Amniotic stem cell (primary cell): ENCODE measurements at places on chromosomes 1 and 21.
A peak's percentile ranks its signal among the peaks of the same experiment; 100 is the strongest.

GRCh38 chr1:51058858-51059257, 43.2 kb upstream of the C1orf185 start:
- DNase-seq, result no peak

DNA sequence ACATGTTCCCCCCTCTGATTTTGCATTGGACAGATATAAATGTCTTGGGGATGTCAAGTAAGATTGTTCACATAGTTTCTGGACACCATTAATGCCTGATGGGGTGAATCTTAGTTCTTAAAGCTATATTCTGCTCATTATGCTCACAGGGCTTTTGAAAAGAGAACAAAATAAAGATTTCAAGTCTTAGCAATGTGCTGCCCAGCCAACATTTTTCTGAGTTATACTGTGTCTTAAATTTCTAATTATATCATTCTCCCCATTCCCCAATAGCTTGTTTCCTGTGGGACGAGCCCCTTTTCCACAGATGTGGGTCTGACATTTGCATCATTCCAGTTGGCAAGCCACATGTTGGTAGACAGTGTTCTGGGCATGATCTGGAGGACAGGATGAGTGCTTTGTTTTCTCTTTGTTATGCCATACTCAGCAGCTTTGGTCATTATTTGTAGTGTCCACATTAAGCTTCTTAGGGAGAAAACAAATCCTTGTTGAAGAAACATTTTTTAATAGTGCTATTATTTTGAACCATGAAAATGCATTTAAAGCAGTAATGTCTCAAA, 32.8 kb downstream of the MTARC1 start:
- DNase-seq, result no peak

DNA sequence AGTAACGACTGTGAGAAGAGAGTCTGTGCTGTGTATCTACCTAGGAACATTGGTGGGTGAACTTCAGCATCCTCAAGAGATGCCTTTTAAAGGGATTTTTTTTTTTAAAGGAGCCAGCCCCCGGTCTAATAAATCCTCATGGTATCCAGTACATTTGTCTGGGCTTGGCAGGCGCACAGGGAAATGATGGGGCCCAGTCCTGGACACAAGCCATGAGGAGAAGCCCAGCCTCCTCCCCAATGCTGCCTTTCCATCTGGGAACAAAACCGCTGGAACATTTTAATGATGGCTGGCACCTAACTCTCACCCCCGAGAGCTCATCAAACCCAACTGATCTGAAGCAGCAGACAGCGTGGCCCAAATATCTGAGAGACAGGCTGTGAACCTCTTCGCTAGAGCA, 64.2 kb downstream of the ACOT7 start:
- DNase-seq, result no peak

GRCh38 chr1:40141878-40142535, 19.2 kb upstream of the RLF start:
- no peak for DNase-seq

DNA sequence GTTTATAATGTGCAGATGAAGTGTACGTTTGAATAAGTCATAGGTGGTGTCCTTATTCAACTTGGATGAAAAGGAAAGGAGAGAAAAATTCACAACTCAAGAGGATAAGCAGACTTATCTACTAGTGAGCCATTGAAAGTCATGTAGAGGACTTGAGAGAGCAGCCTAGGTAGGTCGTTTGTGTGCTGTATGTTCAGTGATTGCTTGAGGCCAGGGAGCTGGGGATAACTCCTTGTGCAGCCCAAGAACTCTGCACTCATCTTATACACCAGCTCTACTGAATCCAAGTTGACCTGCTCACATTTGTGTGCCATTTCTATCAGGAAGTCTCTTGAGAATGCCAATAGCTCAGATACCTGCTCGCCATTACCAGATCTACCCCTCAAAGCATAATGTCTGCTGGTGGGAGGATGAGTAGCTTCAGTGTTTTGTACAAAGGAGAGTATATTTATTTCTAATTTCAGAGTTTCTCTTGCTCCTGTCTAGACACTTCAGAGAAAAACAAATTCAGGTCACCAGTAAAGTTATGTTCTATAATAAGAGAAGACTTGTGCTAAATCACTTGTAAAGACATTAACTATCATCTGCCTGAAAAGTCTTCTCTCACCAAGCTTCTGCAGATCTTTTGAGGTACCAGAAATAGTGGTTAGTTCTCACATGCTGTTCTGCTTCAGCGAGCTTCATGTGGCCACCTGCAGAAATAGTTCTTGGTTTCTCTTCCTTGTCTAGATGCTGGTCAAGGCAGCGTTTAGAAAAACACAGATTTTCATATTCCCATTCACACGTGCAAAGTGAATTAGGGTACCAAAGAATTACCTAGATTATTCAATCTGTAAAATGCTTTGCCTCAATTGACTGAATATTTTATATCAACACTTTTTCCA, 10.8 kb downstream of the S1PR1 start:
- no peak for DNase-seq

DNA sequence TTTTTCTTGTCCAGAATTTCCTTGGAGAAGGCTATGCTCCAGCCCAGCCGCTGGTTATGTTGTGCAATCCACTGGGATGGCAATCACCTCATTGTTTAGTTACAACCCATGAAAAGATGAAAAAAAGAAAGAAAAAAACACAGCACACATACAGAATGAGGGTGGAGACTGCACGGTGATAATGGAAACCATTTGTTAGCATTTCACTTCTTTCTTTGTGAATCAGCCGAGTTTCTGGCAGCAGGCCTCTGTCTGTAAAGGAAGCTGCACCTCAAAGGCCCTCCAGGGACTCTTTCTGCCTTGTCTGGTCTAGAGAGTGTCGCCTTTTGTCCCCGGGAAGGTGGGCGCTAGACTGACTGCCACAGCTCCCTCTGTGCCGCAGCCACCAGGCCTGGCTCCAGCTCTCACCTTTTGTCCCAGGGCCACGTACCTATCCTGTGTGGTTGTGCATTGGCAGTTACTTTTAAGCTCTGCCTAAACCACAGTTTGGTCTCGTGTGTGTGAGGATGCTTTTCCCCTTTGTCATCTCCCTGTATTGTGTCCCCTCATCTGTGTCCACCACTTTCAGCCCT, 35.6 kb downstream of the NGF start:
- peak; percentile 72 for DNase-seq

DNA sequence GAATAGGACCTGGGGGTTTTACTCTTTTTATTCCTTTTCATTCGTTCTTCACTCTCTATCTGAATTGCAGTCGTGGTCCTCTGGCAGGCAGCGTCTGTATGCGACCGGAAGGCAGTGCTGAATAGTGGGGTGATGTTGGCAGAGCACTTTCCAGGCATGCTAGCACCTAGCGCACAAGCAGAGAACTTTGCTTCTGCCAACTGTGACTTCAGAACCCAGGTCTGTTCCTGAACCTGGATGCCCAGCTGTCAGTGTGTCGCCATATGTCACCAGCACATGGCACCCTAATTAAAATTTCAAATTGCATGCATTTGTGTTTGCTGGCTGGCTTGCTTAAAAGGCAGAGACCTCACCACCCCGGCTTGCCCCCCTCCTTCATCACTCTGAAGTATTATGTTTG, 116.2 kb downstream of the NFIA start:
- DNase-seq, result no peak

DNA sequence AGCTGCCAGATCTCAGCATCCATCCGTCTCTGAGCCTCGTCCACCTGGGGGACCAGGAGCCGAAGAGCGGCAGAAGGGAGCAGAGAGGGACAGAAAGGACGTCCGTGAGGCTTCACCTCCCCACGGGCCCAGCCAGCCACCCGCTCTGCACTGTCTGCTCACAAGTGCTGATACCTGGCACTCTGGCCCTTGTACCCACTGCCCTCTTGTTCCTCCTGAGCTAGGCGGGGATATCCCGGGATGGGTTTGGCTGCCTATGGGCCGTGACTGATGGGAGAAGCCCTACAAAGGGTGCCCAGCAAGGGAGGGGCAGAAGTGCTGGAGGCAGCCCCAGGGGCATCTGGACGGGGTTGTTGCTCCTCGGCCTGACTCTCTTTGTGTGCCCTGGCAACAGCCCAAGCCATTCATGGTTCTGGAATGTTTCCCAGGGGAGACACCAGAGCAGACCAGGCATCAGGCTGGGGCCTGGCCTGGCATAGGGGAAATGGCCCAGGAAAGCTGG, 57.6 kb downstream of the LDLRAD2 start:
- DNase-seq, result peak; percentile 87

GRCh38 chr1:7469255-7469938, 301.7 kb upstream of the VAMP3 start:
- peak; percentile 41 for DNase-seq

- DNase-seq, result no peak
Observed at GRCh38 chr1:48875552-48876329, 99.0 kb upstream of the BEND5 start.

GRCh38 chr1:201023920-201024624, 558 bp upstream of the KIF21B start:
- DNase-seq, result no peak

DNA sequence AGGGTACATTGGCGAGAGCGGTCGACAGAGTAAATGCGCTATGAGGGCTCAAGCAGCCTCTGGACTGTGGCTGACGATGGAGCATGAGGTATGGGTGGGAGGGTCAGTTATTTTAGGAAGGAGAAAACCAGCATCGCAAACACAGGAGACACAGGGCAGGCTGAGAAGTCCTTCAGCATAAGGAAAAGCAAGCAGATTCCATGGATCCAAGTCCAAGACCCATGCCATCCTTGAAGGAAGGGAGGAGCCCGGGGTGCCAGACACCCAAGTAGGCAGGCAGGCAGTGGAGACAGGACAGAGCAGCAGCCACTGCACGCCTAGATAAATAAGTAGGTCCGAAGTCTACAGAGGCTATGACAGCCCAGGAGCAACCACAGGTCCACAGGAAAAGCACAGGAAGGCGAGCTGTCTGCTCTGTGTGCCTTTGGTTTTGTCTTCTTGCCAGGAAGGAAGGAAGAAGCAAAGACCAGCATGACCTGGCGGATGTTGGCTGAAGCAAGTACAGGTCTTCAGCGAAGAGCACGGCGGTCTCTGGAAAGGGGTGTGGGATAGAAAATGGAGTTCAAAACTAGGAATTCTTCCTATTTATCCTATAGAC, 76.4 kb upstream of the SLC45A1 start:
- DNase-seq, result no peak

GRCh38 chr1:221069178-221069903, 190.1 kb downstream of the HLX start:
- no peak for DNase-seq

DNA sequence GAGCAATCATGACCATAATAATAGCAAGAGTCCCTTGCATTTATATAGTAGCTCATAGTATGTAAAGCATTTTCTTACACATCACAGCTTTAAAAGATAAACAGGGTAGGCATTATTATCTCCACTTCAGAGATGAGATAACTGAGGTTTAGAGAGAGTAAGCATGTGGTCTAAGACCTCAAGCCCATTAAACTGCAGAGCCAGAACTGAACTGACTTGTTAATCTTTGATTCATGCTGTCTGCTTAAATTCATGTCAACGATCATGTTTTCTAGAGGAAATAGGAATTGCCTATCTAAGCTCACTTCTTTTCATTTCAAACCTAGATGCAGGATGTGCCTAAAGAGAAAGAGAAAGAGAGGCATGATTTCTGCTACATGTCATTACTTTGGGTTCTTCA, 524.8 kb downstream of the PTPRC start:
- no peak for DNase-seq

- no peak for DNase-seq
Observed at GRCh38 chr1:110475362-110476027, 24.5 kb downstream of the PROK1 start.

DNA sequence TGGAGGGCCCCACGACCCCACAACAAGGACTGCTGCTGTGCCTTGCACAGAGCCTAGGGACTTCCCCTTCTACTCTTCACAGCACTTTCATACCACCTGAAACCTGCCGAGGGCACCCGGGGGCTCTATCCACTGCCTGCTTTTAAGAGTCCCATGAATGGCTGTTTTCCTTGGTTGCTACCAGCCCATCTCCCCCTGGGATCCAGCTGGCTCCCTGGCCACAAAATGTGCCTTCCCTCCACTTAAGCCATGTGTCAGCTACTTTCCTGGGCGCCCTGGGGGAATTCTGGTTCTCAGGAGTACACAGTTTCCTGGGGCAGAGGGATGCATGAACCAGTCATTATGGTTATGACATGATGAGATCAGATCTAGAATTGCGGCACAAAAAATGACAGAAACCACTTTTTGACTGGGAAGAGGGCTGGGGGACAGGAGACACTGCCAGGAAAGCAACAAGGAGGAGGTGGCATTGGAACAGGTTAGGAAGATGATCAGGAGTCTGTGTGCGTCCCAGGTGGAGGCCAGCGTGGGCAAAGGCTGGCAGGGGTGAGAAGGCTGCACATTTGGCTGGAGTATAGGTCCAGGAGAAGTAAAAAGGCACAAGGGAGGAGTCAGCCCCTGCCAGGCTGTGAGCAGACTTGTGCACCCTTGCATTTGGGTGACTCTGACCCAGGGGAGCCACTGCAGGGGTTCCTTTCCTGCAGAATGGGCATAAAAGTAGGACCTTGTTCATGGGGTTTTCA, 3.2 kb upstream of the TNFRSF8 start:
- no peak for DNase-seq

DNA sequence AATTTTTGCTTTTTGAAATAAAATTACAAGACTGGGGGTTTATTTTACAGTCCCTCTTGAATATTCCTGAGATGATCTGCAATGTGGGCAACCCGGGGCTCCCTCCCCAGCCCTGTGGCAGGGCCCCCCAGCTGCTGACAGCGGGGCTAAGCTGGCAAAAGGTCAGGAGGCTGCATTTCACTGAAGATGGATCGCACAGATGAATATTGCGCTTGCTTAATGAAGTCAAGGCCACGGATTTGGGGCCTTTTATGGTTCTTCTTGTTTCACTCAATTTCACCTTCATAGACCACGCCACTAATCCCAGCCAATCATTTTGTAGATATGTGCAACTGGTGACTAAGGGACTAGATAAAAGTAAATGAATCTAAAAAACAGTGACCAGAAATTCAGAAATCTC, 50.8 kb upstream of the SLC22A15 start:
- no peak for DNase-seq

- no peak for DNase-seq
Observed at GRCh38 chr1:158045639-158046038, 52.2 kb downstream of the KIRREL1 start.

DNA sequence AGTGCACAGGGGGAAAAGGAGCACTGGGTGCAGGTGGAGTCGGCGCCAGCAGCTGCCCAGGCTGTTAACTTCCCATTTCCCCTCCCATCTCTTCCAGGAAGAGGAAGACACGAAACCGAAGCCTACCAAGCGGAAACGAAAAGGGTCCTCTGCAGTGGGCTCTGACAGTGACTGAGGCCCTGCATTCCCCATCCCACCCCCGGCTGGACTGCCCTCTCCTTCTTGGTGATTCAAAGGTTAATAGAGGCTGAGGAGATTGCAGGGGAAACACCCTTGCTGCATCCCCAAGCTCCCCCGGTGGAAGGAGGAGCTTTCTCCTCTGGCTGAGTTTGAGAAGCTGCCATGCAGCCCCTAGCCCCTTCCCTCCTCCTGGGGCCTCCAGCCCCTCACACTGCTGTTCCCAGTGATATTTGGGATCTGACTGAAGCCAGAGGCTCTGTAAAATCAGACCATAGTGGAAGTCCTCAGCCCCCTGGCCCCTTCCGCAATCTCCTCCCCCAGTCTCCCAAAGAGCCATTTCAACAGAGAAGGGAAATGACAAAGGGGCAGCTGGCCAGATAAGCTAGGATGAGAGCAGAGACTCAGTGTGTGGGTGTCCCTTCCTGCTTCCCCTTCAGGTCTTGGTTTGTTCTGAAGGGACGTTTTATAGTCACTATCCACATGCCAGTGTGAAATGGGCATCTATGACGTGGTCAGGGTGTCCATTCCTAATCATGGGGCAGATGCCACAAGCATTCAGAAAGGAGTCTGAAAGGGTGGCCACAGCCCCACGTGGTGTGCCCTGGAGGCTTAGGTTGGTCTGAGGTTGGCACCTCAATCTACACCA, 1.9 kb upstream of the SLC27A3 start:
- DNase-seq, result no peak
